NCI-H1417 (cell line): ENCODE measurements at places on chromosomes 2 and 18.
A peak's percentile ranks its signal among the peaks of the same experiment; 100 is the strongest.

GRCh38 chr2:16722677-16723076, 57.0 kb upstream of the CYRIA start:
- no peak for DNase-seq

DNA sequence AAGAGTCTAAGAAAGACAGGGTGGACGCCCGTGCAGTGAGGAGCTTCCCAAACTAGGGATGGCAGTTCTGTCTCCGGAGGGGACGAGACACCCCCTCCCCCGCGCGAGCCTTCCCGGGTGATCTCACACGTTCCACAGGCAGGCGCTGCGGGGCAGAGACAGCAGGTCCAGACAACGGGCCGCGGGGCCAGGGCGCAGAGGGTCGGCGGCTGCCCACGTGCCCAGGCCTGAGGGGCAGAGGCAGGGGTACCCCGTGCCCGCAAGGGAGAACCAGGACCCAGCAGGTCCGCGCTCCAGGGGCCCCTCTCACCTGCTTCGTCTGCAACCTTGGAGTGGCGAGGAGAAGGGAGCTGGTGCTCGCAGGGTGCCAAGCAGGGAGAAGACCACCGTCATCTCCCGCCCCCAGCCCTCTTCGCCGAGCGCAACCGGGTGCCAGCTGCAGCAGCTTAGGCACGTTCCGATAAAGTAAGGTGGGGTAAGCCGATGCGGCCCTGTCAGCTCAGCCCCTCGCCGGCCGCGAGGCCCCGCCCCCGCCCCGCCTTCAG, at the start of gene GPR155:
Gene GPR155, minus strand, starts transcription at position 467 of the 545 bp plus-strand sequence. CDS start 5,073 bp downstream, outside the sequence.
- DNase-seq, result peak; percentile 2

DNA sequence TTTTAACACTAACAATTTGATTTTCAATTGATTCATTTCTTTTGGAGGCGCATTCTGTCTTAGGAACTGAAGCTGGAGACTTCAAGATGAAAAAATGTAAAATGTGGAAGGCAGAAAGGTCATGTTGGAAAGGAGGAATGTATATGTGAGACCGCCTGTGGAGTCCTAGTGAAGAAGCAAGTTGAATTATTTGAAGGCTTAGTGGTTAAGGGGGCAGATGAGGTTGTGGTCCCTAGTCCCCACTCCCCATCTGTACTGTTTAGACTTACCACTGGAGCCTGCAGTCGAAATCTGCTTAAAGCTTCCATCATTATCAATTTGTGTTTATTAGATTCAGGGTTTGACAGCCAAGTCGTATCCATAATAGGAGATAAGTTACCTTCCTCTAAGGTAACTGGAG, 15.4 kb upstream of the MIB1 start:
- no peak for DNase-seq

DNA sequence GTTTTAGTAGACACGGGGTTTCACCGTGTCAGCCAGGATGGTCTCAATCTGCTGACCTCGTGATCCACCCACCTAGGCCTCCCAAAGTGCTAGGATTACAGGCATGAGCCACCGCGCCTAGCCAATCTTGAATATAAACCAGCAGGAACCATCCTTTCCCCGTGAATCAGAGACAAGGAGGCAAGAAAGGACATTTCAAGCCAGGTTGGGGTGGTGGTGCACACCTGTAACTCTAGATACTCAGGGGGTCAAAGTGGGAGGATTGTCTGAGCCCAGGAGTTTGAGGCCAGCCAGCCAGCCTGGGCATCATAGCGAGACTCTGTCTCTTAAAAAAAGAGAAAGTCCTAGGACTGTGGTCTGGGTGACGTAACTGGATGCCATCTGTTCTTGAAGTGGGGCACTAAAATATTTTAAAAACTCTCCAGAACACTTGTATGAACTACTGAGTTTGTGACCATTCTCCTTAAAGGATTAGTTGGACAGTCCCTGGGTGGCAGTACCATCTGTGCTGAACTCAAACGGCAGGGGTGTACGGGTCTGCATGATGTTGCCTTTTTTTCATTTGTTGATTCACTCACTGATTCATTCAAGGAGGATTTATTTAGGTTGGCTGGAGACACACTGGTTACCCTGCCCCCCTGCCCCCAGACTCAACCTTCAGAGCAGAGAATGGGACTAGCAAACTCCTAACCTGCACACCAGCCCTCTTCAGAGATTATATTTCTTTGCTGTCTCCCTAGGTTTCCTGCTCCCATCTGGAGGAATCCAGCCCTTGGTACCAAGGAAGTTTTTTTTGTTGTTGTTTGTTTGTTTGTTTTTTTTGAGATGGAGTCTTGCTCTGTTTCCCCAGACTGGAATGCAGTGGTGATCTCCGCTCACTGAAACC, 2.9 kb upstream of the TLX2 start:
- no peak for DNase-seq

- DNase-seq, result no peak
Measured at GRCh38 chr2:228986961-228987360, 284.1 kb downstream of the PID1 start.

DNA sequence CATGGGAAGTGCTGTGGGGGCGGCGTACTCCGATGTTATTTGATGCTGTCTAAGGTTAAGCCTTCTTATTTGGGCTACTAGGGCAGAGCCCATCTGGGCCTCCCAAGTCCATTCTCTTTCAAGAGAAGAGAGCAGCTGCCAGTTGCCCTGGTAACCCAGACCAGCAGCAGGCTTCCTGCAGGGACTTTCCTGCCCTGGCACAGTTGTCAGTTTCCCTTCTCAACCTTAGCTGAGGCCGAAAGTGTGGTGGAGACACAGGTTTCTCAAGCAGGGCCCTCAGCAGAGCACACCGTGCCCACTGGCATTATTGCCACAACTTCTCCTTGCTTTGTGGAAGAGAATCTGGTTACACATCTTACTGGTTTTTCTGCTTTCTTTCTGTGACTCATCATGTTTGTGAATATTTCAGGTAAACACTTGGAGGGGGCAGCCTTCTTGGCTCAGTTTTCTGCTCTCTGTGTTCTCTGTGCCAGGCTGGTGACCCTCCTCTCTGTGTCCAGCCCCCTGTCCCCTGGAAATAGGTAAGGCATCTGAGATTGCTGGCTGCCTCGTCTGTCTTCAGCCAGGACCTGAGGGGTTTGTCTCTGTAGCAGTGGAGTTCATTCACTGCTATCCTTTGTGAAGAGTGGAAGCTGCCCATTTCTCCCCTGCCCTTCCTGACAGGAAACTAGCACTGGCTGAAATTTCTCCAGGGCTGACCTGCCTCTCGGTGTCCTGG, 111.0 kb downstream of the B3GNT2 start:
- DNase-seq, result peak; percentile 11

- DNase-seq, result no peak
Measured at GRCh38 chr2:19070886-19071285, 287.5 kb downstream of the OSR1 start.

DNA sequence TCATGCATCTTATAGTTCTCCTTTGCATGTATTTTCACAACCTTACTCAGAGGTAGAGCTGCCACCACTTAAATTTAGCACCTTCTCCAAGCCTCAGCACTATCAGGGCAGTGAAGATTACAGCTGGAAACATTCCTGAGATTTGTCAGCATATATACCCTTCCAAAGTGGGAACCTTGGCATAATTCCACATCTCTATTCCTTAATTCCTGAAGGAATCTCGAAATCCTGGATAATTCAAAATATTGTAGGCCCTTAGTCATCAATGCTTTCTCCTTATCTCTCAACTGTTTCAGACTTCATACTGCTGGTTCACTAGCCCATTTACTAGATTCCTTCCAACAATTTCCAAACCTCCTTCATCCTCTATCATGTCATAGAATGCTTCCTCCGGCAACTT, 87.4 kb downstream of the ITSN2 start:
- DNase-seq, result no peak

DNA sequence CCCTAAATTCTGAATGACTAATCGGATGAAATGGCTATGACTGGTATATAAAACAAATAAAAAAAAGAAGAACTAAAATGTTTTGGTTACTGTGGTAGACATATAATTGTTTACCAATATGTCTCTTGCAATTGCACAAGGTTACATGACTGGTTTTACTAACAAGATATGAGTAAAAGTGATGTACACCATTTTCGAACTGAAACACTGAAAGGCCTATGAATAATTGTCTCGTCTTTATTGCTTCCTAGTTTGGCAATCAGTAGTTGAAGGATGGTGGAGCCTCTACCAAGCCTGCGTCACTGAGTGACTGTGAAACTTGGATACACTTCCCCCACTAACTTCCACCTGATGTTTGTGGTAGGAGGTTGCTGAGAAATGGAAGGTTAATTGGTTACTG, 16.5 kb downstream of the CDH19 start:
- DNase-seq, result no peak

- peak; percentile 87 for DNase-seq
Measured at GRCh38 chr2:176455816-176456291, 186.6 kb downstream of the MTX2 start.

DNA sequence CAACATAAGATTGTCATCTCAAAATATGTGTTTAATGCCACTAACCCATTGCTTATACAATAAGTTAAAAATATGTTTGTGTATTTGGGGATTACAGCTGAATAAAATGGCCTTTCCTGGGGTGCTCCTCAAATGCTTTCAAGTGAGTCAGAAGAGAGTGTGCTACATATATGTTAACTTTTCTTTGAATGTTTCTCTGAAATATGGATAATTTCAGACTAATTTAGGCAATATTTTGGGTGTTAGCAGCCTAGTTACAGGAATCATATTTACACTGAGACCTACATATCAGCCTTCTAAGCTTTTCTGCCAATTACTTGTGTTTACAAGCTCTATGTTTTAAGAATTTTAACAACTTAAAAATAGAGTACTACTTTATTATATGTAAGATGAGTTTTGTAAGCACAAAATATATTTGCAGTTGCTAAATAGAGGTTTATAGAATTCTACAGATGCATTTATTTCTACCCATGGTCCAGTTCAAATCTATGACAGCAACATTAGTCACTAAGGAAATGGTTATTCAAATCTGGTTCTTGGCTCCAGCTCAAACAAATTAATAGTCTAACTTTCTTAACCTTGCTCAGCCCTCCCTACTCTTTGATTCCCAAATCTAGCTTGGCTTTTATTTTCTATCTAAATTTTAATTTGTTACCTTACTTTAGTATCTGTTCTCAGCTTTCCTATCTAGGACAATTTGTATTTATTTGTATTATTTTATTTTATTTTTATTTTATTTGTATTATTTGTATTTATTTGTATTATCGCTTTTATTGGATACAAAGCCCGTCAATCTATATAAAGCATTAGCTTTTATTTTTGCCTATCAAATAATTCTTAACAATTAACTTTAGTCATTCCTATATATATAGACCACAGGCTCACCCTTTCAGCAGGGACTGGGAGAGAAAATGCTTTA, 48.9 kb downstream of the FSIP2 start:
- DNase-seq, result no peak

GRCh38 chr2:207238831-207239701, 73.3 kb upstream of the KLF7 start:
- DNase-seq, result peak; percentile 31

DNA sequence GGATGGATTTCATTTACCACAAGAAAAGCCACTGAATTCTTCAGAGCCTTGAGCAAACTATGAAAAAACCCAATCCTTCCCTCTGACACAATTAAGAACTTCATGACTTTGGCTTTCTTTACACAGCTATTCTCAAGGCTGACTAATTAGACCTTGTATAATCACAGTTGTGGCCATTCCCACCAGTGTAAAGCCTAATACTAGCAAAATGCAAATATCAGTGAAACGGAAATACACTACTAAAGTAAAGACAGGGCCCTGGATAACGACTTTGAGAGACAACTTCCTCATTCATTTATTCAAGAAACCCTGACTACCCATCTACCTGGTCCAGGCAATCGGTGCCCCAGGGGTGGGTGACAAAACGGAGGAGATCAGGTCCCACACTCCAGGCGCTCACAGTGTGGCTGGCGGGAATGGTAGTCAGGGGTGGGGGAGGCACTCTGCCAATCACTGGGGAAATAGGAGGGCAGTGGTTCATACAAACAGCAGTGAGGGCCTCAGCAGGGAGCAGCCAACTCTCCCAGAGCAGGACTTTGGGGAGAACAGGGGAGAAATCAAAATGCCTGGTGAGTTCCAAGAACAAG, 28.1 kb downstream of the TMEM163 start:
- DNase-seq, result no peak
